ENCODE measurements at places on chromosomes 1 and 21.

DNA sequence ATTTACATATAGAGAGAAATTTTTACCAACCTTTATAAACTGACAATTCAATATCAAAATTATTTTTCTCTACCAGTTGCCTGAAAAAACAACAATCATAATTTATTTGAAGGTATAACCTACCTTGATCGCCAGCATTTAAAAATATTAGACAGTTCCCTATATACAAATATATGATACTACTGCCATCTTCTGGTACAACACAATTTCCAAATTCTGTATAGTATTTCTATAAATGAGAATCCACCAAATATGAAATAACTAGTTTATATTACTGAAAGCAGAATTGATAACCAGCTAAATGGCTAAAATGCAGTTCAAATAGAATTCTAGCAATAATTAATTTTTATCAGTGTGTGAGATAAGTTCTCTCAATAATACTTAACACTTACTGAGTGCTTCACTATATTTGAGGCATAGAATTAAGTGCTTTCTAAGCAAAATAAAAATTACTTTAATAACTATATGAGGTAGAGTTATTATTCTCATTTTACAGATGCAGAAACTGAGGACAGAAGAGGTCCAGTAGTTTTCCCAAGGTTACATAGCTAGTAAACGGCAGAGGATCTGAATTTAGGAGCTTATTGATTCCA, 75.6 kb downstream of the PIGK start:
- DNase-seq: no peak

DNA sequence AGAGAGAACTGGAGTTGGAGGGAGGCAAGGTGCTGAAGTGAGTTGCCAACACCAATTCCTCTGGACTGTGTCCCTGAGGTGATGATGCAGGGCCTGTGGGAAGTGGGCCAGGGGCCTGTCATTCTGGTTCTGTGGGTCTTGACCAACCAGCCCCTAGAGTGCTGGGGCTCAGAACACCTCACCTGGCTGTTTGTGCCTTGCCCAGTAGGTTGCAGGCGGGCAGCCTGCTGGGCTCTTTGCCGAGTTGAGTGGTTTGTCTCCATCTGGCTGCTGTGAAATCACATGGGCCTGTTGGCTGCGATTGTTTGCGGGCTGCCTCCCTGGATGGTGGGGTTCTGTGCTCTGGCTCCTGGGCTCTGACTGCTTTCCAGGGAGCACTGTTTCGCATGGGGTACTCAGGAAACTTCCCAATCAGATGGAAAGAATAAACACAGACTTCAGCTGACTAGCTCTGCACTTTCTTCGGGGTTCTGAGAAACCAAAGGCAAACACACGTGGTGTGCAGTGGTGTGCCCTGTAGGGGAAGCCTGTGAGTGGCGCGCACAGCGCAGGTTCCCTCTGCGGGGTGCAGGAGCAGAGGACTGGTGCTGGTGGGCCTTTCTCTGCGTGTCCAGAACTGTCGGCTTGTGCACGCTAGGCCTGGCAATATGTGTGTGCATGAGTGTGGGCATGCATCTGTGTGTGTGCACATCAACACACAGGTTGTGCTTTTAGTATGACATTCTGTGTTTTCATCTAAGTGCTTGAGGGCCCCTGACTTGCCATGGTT, 95.1 kb downstream of the RHOU start:
- DNase-seq: no peak

GRCh38 chr1:232579958-232580941, 49.7 kb downstream of the SIPA1L2 start:
- DNase-seq: no peak

DNA sequence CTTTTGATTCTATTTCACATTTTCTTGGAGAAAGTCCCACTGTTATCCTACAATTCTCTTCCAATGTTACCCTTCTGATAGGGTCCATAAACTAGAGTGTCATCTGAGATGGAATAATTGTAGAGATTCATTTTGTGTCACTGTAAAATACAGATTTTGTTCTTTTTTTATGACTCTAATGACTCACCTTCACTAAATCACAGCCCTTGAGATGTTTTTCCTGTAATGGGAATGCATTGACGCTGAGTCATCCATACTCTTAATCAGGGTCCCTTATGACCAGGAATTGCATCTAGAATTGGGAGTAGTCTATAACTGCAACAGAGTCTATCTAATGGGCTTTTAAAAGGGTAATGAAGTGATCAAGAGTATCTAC, 315.5 kb downstream of the TGFB2 start:
- DNase-seq: no peak

- no peak for DNase-seq
Measured at GRCh38 chr1:200037904-200038303, 10.4 kb downstream of the NR5A2 start.

GRCh38 chr1:15958111-15958510, 17.8 kb downstream of the ZBTB17 start:
- DNase-seq: peak; percentile 8

DNA sequence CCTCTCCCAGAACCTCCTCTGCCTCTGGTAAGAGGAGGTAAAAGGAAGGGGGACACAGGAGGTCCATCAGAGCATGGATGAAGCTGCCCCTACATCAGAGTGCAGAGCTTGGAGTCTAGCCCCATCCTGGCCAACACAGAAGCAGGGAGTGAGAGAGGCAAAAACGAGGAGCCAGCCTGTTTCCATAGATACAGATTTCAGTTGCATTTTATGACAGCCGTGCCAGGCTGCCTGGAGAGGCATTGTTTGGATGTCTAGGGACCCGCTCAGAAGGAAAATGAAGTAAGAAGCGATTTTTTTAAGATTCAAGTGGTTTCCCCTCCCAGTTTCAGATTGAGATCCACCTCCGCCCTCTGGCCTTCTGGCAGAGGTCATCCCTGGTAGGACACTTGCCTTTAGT, 11.5 kb upstream of the GJA8 start:
- DNase-seq: no peak

DNA sequence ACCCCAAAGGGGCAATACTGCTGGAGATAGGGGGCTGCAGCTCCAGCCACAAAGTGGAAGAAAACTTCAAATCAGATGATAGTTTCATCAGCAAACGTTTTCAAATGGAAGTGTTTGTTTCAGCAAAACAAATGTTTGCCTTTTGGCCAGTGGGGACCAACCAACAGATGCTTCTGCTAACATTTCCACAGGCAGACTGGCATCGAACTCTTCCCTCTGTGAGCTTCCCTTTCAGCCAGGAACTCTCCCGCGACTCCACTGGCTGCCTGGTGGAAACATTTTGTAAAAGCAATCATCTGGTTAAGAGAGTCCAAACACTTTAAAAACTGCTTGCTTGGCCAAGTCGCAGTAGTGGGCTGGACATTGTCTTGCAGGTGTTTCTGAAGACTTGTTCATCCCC, 30.7 kb downstream of the CENPF start:
- DNase-seq: no peak

DNA sequence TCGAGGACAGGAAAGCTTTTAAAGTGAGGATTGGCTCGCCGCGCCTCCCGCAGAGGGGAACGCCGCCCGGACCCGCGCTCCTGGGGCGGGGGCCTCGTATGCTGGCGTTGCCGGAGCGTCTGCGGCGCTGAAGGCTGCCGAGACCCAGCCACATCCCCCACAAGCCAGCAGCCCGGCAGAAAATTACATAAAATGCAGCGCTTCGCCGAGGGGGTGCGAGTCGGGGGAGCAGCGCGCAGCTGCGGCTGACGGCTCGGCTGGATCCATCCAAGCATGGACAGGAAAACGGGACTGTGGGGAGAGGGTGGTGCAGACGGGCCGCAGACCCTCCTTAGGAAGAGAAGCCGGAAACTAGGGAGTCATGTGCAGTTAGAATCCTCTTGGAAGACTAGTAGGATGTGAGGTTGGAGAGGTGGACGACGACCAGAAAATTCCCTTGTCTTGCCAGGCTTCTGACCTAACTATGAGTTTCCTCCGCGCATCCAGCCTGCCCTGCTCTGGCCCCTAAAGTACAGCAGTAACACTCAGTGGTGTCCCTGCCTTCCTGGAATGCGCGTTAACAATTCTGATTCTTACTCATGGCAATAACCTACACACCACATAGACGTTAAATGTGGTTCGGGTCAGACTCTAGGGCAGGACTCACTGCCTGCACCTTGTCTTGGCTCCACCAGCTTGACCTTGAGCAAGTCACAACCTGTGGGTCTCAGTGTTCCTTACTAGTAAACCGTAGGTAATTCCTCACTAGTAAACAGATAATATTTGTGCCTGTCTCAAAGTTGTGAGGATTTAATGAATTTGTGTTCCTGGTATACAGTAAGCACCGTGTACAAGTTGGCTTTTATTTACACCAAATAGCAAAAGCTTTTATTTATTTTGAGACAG, 953 bp upstream of the BRWD1 start:
- no peak for DNase-seq

DNA sequence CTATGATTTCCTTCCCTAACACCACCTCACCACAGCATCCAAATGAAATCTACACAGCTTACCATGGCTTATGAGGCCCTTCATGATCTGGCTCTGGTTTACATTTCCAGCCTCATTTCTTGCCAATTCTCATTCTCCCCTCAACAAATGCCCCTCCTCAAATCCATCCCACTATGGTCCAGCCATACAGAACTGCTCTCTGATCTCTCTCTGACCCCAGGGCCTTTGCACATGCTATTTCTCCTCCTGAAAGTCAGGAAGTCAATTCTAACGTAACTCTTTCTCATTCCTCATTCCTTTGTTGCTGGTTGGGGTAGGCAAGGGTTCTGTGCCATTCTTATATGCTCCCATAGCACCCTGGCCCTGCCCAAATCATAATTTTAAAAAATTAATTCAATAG, 120.0 kb downstream of the LRIG2 start:
- no peak for DNase-seq

GRCh38 chr1:21623410-21623961, 45.7 kb downstream of the RAP1GAP start:
- no peak for DNase-seq

DNA sequence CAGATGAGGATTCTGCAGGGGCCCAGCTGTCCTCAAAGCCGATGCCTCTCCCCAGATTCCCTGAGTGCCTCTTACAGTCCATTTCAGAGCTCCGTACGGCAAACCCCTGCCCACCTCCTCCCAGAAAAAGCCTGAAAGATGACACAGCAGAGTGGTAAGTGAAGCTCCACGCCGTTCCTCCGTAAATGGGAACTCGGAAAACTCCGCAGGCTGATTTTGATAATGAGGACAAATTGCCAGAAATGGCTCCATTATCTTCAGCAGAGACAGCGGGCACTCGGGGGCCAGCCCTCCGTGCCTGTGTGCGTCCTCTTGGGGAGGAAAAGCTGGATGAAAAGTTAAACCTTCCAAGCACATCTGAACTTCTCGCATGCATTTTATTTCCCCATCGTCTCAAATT, 81.1 kb downstream of the NPHP4 start:
- DNase-seq: no peak

DNA sequence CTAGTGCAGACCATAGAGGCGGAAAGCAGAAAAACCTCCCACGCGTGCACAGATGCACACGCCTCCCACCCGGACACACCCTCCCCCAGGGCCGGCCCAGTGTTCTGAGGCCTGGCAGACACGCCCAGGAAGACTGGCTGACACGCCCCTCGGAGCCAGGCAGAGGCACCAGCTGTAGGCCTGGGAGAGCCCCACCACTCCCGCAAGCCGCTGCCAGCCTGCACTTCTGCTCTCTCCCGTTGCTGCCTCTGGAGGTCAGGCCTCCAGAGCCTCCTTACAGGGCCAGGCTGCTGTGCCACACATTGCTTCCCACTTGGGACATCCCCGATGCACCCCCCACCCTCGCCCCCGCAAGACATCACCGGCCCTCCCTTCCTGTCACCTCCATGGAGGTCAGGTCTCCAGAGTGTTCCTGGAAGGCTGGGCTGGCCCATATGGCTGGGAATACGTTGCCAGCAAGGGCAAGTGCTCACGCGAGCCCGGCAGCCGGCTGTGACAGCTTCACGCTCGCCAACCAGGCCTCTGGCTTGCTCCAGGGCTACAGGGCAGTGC, 40.4 kb downstream of the CASZ1 start:
- DNase-seq: no peak

DNA sequence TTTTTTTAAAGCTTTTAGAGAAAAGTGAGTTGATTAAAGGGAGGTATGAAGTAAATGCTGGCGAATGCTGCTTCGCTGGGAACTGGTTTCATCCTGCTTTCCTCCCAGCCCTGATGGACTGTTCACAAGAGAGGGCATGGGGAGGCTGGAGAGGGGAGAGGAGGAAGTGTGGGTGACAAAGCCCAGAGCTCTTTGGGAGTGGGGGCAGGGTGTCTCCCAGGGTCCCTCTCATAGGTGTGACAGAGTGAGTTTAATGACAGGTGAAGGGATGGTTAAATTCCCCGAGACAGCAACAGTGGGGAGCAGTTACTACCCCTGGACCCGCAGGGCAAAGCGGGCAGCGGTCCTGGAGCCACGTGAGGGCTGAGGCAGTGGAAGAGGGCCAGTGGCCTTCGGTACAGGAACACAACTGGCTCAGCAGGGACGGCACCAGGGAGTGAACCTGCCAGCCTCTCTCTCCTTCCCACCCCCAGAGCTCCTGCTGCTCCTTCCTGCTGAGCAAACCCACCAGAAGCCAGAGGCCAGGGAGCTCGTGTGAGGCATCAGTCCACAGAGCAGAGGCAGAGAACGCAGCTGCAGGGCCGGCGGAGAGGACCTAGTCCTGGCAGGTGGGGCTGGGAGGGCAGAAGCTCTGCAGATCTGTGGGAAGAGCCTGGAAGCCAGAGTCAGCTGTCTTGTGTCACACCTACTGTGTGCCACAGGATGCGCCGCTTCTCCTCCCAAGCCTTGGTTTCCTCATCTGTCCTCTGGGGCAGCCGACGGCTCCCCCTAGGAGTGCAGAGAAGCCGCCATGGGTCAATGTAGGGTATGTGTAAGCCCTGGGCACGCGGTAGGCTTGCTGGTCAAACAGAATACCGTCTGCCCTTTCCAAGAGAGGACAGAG, 20.9 kb upstream of the LRP8 start:
- DNase-seq: no peak

DNA sequence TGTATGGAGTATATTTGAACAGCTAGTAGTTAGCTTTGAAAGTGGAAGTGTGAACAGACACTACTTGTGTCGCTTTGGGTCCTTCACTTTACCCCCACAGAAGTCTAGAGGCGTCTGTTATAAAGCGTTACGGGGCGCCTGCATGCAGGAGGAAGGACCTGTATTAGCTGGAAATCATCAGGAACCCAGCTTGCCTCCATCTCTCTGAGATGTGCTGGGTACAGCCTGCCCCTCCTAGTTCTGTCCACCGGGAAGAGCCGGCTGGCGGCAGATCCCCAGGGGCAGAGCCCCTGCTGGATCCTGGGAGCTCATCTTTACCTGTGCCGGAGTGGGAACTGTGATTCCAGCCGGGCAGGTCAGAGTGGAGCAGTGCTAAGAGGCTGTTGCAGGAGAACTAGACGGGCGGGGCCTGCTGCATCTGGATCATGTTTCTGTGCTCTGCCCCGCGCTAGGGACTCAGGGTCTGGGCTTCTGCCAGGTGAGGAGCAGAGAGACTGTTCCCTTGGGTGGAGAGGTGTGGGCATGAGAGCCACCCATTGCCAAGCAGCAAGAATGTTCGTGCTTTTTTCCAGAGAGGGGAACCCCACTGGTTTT, 22.3 kb upstream of the SPSB1 start:
- DNase-seq: no peak

GRCh38 chr1:182143825-182144645, 82.5 kb upstream of the ZNF648 start:
- peak; percentile 94 for DNase-seq
